Natural killer cell treated with Interleukin-12 subunit alpha and Interleukin-12 subunit beta and Interleukin-15 and Interleukin-18, amount 100 ng/mL, for 72 hours (primary cell): ENCODE measurements at places on chromosomes 3 and 15. TPM values are rescaled to one million over a fixed set of nuclear protein-coding genes. Genes with fewer than 3 reads are reported as not detected.
A peak's percentile ranks its signal among the peaks of the same experiment; 100 is the strongest.

Gene NUP210
- 106 TPM for total RNA-seq

Gene ANKRD34C
- total RNA-seq = not detected

Gene OXSR1
- total RNA-seq = 66.8 TPM

Gene CAMKV
- not detected for total RNA-seq

Gene CEP70
- 10.5 TPM for total RNA-seq

Gene DUOXA1
- not detected for total RNA-seq

Gene FHIT
- total RNA-seq = 3.0 TPM

Gene ITIH4
- 14.6 TPM for total RNA-seq

Gene PPP1R14D
- total RNA-seq = not detected

Gene CD47
- total RNA-seq = 82.6 TPM

Gene NGRN
- total RNA-seq = 22.8 TPM

Gene SLC41A3
- total RNA-seq = 36.4 TPM

Gene PPARG
- total RNA-seq = not detected

Gene MB21D2
- 0.45 TPM for total RNA-seq

Gene GRK7
- total RNA-seq = 0.12 TPM

- no peak for DNase-seq
Observed at GRCh38 chr3:152960684-152961083, 125.8 kb downstream of the P2RY1 start.

DNA sequence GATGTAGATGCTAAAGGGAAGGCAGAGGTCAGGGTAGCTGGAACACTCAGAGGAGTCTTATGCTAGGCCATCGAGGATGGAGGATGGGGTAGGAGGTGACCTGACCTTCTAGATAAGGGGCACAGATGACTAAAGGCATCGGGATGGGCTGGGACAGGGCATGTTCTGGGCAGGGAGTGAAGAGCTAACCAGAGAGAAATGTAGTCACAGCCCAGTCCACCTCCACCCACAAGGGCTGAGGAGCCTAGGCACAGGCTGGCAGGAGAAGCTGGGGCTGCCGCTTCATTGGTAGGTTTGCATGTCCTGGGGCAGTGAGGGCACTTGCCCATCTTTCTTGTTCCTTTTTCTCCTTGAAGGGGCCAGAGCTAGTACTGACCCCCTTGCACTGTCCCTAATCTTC, 12.6 kb downstream of the CLK3 start:
- DNase-seq = no peak

DNA sequence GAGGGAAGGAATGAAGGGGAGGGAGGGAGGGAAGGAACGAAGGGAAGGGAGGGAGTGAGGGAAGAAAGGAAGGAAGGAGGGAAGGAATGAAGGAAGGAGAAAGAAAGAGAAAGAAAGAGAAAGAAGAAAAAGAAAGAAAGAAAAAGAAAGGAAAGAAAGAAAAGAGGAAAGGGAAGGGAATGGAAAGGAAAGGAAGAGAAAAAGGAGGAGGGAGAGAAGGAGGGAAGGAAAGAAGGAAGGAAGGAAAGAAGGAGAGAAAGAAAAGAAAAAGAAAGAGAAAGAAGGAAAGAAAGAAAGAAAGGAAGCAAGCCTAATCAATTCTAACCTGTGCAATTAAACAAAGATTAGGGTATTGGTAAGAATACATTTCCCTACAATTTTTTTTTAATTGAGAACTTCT, 238.6 kb downstream of the PYDC2 start:
- no peak for DNase-seq

DNA sequence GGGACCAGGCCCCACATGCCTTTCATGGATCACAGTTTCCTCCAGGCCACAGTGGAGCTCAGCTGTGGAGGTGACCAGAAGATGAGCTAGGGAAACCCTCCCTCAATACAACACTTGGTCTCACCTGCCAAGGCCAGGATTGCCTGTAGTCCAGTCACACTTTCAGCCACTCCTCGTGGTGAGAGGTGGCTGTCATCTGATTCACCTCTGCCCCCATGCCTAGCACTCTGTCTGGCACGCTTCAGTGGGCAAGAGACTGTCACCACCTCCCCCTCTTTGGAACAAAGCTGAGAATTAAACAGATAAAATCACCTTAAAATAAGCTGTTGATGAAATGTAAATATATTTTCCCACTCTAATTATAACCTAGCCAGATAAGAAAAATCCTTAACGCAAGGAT, 4.0 kb upstream of the IL17RD start:
- DNase-seq = no peak

- DNase-seq = no peak
Observed at GRCh38 chr15:71811752-71812735, 1.7 kb downstream of the NR2E3 start.

DNA sequence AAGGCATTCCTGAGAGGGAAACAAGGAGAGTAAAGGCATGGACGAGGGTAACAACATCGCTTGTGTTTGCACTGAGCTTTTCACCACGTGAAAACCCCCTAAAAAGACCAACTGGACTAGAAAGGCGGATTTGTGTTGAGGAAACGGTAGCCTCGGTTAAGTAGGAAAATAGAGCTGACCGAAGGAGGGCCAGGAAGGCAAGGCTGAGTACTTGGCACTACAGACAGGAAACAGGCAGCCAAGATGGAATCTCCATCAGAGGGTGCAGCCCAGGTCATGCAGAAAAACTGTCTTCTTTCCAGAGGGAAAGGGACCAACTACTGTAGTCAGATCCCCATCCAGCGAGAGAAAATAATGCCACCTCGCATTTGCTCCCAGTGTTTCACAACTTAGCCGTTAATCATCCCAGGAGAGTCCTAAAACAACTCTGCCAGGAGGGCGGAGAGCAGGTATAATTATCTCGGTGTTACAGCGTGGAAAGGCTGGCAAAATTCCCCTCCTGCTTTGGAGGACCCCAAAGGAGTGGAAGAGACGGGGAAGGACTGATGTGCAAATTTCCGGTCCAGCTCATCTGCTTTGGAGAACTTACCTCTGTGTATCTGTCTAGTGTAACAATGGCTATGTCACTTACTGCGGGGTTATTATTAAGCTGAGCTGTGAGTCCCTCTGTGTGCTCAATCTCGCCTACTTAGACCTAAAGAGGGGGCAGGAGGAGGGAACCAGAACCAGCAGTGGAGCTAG, 77.2 kb downstream of the MYO1E start:
- DNase-seq = no peak

- no peak for DNase-seq
Observed at GRCh38 chr15:39710681-39711080, 72.0 kb downstream of the FSIP1 start.

- DNase-seq = peak; percentile 80
Observed at GRCh38 chr3:98556164-98557130, 24.7 kb downstream of the GPR15 start.

GRCh38 chr3:143276592-143276991, 157.0 kb downstream of the CHST2 start:
- no peak for DNase-seq

DNA sequence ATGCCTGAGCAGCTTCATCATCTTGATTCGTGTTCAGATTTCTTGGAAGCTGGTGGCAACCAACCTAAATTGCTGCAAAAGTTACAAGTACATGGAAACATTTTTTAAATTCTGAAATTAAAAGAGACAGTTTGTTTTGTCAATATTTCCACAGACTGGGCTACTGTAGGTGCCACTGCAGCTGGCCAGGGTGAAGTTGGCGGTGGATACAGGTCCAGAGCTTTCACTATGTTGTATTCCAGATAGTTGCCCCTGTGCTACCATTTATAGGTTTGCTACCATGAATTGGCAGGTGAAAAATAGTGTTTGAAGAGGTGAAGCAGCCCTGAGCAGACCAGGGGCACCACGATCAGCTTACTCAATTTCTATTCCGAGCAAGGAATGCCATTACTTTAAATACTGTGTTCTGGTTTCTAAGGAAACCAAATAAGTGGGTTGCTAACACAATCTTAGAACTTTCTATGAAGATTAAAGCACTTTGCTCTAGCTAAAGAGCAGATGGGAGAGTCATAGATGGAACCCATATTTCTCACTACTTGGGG, 21.2 kb upstream of the SHC4 start:
- DNase-seq = no peak

DNA sequence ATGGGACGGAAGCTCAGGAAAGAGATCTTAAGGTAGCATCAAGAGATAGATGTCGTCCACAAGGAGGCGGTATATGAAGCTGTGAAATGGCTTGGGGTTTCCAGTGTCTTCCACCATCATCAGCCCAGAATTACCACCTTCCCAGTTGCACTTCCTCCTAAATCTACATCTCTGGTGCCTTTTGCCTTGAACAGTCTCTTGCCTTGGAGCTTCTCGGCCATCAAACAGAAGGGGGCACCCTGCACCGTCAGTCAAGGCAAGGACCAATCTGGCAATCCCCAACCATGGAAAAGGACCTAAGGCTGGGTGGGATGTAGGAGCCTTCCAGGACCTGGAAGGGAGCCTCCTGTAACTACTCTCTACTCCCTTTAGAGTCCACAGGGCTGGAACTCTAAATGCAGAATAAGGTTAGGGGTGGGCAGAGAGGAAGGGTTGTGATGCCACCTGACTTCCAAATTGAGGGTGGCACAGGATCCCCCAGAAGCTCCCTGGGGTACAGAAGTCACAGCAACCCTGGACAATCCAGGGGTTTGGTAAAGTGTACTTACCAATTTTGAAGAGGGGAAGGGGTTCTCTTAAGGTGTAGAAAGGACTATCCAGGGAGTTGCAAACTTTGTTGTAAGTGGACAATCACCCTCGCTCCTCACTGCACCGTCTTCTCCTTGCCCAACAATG, 1.0 kb upstream of the RYR3 start:
- no peak for DNase-seq

DNA sequence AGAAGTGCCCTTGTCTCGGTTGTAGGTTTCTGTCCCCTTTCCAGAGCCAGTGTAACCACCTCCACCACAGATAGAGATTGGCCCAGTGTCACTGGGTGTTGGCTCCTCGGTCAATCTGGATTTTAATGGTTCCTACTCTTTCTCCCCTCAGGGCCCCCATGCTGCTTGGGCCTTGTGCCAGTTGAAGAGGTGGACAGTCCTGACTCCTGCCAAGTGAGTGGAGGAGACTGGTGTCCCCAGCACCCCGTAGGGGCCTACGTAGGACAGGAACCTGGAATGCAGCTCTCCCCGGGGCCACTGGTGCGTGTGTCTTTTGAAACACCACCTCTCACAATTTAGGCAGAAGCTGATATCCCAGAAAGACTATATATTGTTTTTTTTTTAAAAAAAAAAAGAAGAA, 75.2 kb downstream of the BOC start:
- DNase-seq = no peak

DNA sequence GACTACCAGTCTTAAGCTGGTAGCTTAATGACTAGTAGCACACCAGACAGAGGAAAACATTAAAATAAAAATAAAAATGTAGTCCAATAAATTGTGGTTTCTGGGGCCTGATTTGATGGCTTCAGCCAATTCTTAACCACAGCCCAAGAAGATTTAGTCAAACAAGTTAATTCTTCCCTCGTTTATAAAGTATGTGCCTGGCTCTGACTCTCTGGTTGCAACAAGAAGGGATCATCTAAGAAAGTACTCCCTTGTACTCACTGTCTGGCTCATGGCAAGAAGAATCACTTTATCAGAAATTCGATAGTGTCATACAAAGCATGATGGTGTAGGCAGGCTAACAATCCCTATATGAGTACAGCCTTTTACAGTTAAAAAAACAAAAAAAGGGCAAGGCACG, 141.9 kb downstream of the P3H2 start:
- DNase-seq = no peak

- DNase-seq = no peak
Observed at GRCh38 chr3:83514130-83514914, 1444.5 kb upstream of the CADM2 start.

- DNase-seq = peak; percentile 22
Observed at GRCh38 chr15:74373056-74373650, 5.7 kb upstream of the CYP11A1 start.

GRCh38 chr3:46030626-46031025, 3.3 kb upstream of the XCR1 start:
- DNase-seq = no peak

GRCh38 chr3:4823986-4824925, 155.0 kb upstream of the BHLHE40 start:
- no peak for DNase-seq

DNA sequence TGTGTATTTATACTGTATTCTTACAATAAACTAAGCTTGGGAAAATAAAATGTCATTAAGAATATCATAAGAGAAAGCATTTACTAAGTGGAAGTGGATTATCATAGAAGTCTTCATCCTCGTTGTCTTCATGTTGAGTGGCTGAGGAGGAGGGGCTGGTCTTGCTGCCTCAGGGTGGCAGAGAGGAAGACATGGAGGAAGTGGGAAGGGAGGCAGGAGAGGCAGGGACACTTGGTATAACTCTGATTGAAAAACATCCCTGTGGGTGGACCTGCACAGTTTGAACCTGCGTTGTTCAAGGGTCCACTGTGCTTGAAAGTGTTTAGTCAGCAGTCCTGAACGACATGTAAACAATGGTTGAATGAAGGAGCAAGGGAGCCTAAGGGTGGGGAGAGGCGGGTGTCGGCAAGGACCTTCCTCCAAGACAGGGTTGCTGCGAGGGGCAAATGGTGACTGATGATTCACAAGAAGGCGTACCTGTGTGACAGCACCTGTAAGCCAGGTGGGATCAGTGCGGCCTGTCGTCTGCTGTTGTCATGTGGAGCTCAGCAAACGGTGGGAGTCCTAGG, 103.8 kb upstream of the KLF13 start:
- peak; percentile 1 for DNase-seq

- DNase-seq = no peak
Observed at GRCh38 chr3:118818386-118818785, 216.3 kb downstream of the IGSF11 start.

GRCh38 chr3:60932170-60932569, 319.1 kb downstream of the FHIT start:
- no peak for DNase-seq

DNA sequence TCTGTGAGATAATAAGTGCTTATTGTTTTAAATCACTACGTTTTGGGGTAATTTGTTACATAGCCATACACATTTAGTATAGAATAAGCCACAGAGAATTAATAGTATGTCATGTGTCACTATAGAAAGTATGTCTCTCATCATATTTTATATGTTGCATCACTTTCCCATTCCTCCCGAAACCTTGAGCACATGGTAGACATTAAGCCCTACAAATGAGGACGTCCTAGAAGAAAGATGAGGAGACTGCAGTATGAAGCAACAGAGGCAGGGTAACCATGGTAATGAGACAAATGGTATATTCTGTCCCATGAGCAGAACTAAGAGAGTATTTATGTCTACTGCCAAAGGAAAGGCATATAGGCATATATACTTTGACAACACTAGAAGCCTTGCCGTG, 720.2 kb downstream of the ROBO1 start:
- DNase-seq = no peak

GRCh38 chr3:59443618-59444293, 393.9 kb upstream of the CFAP20DC start:
- DNase-seq = no peak

DNA sequence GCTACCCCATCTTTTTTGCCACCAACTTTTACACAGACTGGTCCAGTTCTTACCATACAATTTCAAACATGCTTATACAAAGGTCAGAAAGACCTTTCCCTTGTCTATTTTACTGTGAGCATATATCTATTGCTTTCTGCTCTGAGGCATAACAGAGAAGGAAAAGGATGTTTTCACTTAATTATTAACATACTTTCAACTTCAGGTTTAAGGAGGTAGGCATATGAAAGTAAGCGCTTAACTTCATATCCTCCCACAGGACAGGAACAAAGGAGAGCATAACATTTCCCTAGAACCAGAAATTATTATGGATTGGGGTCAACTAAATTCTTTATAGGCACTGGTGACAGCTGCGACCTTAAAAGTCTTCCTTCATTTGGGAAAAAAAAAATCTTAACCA, 1.1 kb downstream of the MYEF2 start:
- no peak for DNase-seq

- no peak for DNase-seq
Observed at GRCh38 chr3:108863799-108864135, 41.2 kb downstream of the TRAT1 start.

GRCh38 chr3:62724503-62724902, 150.7 kb downstream of the CADPS start:
- no peak for DNase-seq

- peak; percentile 62 for DNase-seq
Observed at GRCh38 chr3:195697582-195698324, 23.0 kb upstream of the MUC20 start.
